Activated CD4-positive, alpha-beta T cell treated with anti-CD3 and anti-CD28 coated beads, Interleukin-2, amount 10 ng/mL, durations not matched to agents 7 days and 5 days (primary cell): ENCODE measurements at places on chromosomes 5 and 9.
A peak's percentile ranks its signal among the peaks of the same experiment; 100 is the strongest.

DNA sequence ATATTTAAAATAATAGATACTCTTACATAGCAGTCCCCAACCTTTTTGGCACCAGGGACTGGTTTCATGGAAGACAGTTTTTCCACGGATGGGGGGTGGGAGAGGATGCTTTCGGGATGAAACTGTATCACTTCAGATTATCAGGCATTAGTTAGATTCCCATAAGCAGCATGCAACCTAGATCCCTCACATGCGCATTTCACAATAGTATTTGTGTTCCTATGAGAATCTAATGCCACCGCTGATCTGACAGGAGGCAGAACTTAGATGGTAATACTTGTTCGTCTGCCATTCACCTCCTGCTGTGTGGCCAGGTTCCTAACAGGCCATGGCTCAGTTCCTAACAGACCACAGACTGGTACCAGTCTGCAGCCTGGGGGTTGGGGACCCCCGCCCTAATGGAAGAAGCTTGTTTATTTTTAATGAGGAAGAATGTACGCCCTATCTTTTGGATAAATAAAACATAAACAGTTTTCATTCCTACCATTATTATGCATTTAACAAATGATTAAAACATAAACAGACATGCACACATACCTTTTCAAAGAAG lies 187.7 kb downstream of the ZSWIM6 start:
- DNase-seq = no peak
- no peak overlapping the region for H3K4me3 ChIP-seq
- no peak overlapping the region for H3K27ac ChIP-seq
- no peaks in the 10 kb centered on the region for H3K27me3 ChIP-seq
- no peaks in the 10 kb centered on the region for H3K4me1 ChIP-seq
- no peaks in the 10 kb centered on the region for H3K36me3 ChIP-seq

- no peak for DNase-seq
- no peaks in the 10 kb centered on the region for H3K4me1 ChIP-seq
- H3K36me3 ChIP-seq = no peaks in the 10 kb centered on the region
- no peak overlapping the region for H3K4me3 ChIP-seq
- no peak overlapping the region for H3K27ac ChIP-seq
These were observed 21.5 kb downstream of the STC2 start for GRCh38 chr5:173306695-173307094.

GRCh38 chr5:119323601-119324000 lies 32.2 kb upstream of the TNFAIP8 start:
- H3K36me3 ChIP-seq = peaks cover 39% of the 10 kb centered on the region
- H3K27ac ChIP-seq = peak overlapping the region; percentile 89
- H3K27me3 ChIP-seq = no peaks in the 10 kb centered on the region
- no peak for DNase-seq
- peaks cover 92% of the 10 kb centered on the region for H3K4me1 ChIP-seq
- H3K4me3 ChIP-seq = no peak overlapping the region

GRCh38 chr5:173778784-173779304 lies 109.3 kb upstream of the CPEB4 start:
- H3K4me3 ChIP-seq = no peak overlapping the region
- H3K4me1 ChIP-seq = peaks cover 22% of the 10 kb centered on the region
- H3K27ac ChIP-seq = peak overlapping the region; percentile 15
- no peaks in the 10 kb centered on the region for H3K27me3 ChIP-seq
- DNase-seq = no peak

DNA sequence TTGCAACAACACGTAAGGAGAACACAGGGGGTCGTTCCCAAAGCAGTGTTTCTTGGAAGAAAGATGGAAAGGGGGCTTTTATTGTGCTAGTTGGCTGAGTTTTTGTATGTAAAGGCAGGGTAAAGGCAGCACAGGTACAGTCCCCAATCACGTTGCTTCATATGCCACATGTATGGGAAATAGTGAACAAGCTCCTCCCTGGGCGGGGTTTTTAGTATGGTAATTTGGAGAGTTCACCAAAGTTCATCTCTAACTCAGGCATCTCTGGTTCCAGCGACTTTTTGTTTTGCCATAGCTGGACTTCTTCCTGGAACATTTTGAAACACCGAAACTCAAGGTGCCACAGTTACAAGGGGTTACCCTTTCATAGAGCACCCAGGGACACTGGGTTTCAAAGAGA lies 133.9 kb downstream of the CAAP1 start:
- H3K36me3 ChIP-seq = no peaks in the 10 kb centered on the region
- H3K27me3 ChIP-seq = peaks cover 2% of the 10 kb centered on the region
- no peak overlapping the region for H3K4me3 ChIP-seq

DNA sequence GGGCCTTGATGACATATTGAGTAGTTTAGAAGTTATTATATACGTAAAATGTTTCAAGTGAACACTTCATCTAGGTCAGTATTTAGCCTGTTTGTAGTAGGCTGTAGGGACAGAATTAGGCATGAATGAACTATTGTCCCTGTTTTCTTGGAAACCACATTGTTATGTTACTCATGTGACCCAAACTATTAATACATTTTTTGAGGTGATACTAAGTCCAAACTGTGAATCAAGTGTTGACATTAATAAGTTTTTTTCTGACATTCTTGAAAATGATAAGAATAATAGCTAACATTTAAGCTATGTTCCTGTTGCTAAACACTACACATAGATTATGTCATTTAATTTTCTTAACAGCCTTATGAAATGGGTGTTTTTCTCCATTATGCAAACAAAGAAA lies 1642.7 kb upstream of the WWC1 start:
- no peaks in the 10 kb centered on the region for H3K36me3 ChIP-seq
- H3K27me3 ChIP-seq = no peaks in the 10 kb centered on the region
- H3K4me3 ChIP-seq = no peak overlapping the region
- H3K4me1 ChIP-seq = no peaks in the 10 kb centered on the region
- H3K27ac ChIP-seq = no peak overlapping the region

GRCh38 chr5:54457094-54457862 lies 1.8 kb downstream of the HSPB3 start:
- H3K27me3 ChIP-seq = peaks cover 30% of the 10 kb centered on the region
- no peaks in the 10 kb centered on the region for H3K4me1 ChIP-seq
- H3K27ac ChIP-seq = no peak overlapping the region
- H3K36me3 ChIP-seq = no peaks in the 10 kb centered on the region

DNA sequence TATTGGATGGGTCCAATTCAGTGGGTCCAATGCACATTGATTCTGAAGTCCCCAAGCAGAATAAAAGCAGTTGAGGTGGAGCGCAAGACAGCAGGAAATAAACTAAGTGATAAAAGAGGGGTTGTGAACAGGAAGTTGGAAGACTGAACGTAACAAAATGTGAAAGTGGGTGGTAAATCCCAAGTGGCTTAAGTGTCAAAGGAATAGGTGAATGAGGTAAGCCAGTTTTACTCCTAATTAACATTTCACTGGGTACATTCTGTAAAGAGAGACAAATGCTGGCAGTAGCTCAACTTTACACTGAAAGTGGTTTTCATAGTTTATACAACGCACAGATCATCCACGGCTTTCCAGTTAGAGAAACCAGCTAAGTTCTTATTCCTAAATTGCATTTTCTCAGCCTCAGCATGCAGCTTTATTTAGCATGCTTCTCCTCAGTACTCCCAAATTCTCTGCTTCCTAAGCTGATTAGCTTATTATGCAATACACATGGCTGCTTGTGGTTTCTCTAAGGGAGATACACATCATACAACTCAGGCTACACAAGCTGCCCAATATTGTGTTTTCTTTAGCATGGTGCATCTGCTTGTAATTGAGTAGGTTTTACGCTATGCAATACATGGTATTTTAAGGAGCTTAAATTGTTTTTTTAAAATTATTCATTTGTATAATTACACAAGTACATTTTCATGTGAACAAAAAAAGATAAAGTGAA lies 34.2 kb upstream of the HSD17B4 start:
- H3K27me3 ChIP-seq = peaks cover 9% of the 10 kb centered on the region
- no peaks in the 10 kb centered on the region for H3K36me3 ChIP-seq
- no peak overlapping the region for H3K27ac ChIP-seq
- H3K4me3 ChIP-seq = no peak overlapping the region
- peaks cover 14% of the 10 kb centered on the region for H3K4me1 ChIP-seq

DNA sequence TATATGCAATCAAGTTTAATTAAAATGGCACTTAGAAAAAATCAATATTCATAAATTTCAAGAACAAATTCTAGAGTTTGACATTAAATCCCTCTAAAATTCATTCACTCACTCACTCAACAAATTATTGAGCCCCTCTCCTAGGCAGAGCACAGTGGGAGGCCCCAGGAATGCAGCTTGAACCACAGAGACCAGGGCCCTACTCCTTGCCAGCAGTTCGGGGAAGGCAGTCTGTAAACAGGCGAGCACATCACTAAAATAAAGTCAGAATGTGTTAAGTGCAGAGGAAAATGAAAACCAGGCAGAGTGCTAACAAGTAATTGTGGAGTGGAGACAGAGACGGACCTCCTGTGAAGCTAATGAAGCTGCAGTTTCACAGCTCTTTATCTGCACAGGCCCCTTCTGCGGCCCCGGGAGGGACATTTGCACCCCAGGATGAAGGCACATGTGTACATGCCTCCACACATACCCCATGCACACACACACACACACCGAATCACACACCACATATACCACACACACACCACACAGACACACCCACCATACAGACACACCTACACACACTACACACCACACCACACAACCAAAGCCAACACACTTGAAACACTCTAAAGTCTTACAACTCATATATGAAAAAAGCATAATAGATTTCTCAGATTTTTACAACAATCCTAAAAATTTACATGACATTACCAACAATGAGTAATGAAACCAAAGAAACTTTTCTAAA lies 40.5 kb downstream of the BHMT start:
- H3K27me3 ChIP-seq = peaks cover 2% of the 10 kb centered on the region
- no peaks in the 10 kb centered on the region for H3K4me1 ChIP-seq
- H3K27ac ChIP-seq = no peak overlapping the region
- no peak overlapping the region for H3K4me3 ChIP-seq
- DNase-seq = no peak
- H3K36me3 ChIP-seq = no peaks in the 10 kb centered on the region

DNA sequence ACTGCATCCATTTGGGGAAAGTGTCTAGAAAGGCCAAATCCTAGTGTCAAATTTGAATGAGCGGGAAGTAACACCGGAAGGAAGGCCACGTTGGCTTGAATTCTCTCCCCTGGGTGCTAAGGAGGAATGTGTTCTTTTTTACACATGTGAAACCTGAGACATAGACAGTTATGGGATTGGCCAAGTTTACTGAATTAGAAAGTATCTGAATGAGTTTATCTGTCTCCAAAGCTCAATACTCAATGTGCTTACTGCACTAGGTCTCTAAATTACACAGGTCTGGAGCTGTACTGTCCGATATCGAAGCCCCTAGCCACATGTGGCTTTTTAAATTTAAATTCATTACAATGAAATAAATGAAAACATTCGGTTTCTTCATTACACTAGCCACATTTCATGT lies 6.0 kb downstream of the DMRT1 start:
- no peak for DNase-seq
- H3K4me3 ChIP-seq = no peak overlapping the region
- H3K27me3 ChIP-seq = peaks cover 37% of the 10 kb centered on the region
- H3K36me3 ChIP-seq = no peaks in the 10 kb centered on the region
- no peak overlapping the region for H3K27ac ChIP-seq
- H3K4me1 ChIP-seq = peaks cover 2% of the 10 kb centered on the region

- no peak overlapping the region for H3K27ac ChIP-seq
- H3K27me3 ChIP-seq = no peaks in the 10 kb centered on the region
- H3K36me3 ChIP-seq = no peaks in the 10 kb centered on the region
- H3K4me3 ChIP-seq = no peak overlapping the region
- H3K4me1 ChIP-seq = no peaks in the 10 kb centered on the region
These were observed 105.1 kb upstream of the SGCD start for GRCh38 chr5:156221816-156222215.

DNA sequence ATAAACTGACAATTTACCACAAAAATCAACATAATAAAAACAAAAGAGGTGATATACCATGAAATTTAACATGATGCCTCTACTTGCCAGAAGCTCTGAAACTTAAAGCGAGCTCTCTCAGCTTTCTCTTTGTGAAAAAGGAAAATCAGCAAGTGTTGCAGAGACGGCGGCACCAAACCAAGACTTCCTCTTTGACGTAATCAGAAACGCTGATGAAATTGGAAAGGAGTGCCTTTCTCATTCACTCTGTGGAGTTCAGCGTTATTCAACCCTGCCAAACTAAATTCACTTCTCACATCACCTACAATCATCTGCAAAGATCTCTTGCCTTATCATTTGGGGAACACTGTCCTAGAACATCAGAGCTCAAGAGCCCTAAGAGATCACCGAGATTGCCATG lies 32.2 kb downstream of the ANXA6 start:
- H3K4me1 ChIP-seq = peaks cover 34% of the 10 kb centered on the region
- DNase-seq = peak; percentile 16
- no peak overlapping the region for H3K4me3 ChIP-seq
- peak overlapping the region; percentile 79 for H3K27ac ChIP-seq
- H3K36me3 ChIP-seq = peaks cover 78% of the 10 kb centered on the region

- peaks cover 26% of the 10 kb centered on the region for H3K4me1 ChIP-seq
- H3K36me3 ChIP-seq = peaks cover 34% of the 10 kb centered on the region
- no peak overlapping the region for H3K4me3 ChIP-seq
- no peak for DNase-seq
- H3K27me3 ChIP-seq = no peaks in the 10 kb centered on the region
- H3K27ac ChIP-seq = no peak overlapping the region
These were observed 11.1 kb downstream of the DIPK1B start for GRCh38 chr9:136723362-136723976.

DNA sequence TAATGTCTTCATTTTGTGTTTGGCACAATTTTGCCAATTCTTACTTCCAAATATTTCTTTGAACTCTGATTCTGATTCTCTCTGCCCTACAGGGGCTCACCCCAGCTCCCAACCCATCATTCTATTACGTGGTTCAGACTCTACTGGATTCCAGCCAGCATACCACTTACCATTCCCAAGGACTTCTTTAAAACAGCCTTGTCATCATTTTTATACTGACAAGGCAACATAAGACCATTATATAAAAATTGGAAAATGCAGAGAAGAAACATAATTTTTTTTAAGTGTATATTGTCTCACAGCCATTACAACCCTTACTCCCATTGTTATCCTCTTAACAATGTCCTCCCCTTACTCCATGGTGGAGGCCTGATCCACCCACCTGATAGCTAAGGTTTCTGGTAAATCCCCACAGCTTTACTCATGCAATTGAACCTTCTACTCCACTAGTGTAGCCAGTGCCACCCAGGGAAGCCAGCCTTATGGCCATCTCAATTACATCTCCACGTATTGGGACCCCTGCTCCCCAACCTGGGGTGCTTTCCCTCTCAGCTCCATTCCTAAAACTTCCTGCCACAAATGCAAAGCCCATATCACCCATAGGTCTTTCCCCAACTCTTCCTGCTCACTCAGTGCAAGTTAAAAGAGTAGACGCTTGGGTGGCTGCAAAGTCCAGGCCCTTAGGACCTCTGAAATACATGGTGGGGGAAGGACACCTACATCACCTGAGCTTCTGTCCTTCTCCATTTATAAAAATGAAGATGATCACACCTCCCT lies 19.1 kb downstream of the UGT3A2 start:
- no peaks in the 10 kb centered on the region for H3K36me3 ChIP-seq
- peaks cover 26% of the 10 kb centered on the region for H3K27me3 ChIP-seq
- H3K27ac ChIP-seq = no peak overlapping the region
- no peaks in the 10 kb centered on the region for H3K4me1 ChIP-seq
- DNase-seq = no peak

GRCh38 chr5:11531811-11532555 lies 372.3 kb downstream of the CTNND2 start:
- H3K4me3 ChIP-seq = no peak overlapping the region
- no peaks in the 10 kb centered on the region for H3K27me3 ChIP-seq
- DNase-seq = no peak
- no peaks in the 10 kb centered on the region for H3K36me3 ChIP-seq
